Skin of body (tissue), 3 donors: ENCODE measurements at places on chromosomes 16 and 17. TPM values are rescaled to one million over a fixed set of nuclear protein-coding genes. Genes with fewer than 3 reads are reported as not detected.

Gene LDHD
- total RNA-seq = 7.5 TPM

Gene POLR3K
- total RNA-seq = 3.7 TPM

Gene HOXB2
- total RNA-seq = 4.9 TPM

Gene ACSM5
- total RNA-seq = 0.79 TPM

Gene TBCD
- 44.5 TPM for total RNA-seq

Gene CPPED1
- total RNA-seq = 7.4 TPM

Gene PSMC3IP
- total RNA-seq = 3.2 TPM

Gene CEP295NL
- total RNA-seq = 10.2 TPM

Gene AURKB
- 12.4 TPM for total RNA-seq

Gene TBC1D3H
- not detected for total RNA-seq

Gene JPH3
- total RNA-seq = 0.69 TPM

Gene KRT33A
- 22.0 TPM for total RNA-seq

Gene DNAAF8
- 0.59 TPM for total RNA-seq

Gene CTDNEP1
- total RNA-seq = 44.1 TPM

Gene TMEM235
- total RNA-seq = not detected

Gene GALR2
- total RNA-seq = not detected
